ENCODE measurements at places on chromosomes 12 and 14. TPM values are rescaled to one million over a fixed set of nuclear protein-coding genes. Genes with fewer than 3 reads are reported as not detected.

CD69 gene
- total RNA-seq: 10.9 TPM

NINJ2 gene
- 6.2 TPM for total RNA-seq

- DNase-seq: no peak
Observed at GRCh38 chr14:91047174-91047753, 13.2 kb downstream of the RPS6KA5 start.

- DNase-seq: no peak
Observed at GRCh38 chr12:159156-159782, 54.7 kb downstream of the SLC6A12 start.

DNA sequence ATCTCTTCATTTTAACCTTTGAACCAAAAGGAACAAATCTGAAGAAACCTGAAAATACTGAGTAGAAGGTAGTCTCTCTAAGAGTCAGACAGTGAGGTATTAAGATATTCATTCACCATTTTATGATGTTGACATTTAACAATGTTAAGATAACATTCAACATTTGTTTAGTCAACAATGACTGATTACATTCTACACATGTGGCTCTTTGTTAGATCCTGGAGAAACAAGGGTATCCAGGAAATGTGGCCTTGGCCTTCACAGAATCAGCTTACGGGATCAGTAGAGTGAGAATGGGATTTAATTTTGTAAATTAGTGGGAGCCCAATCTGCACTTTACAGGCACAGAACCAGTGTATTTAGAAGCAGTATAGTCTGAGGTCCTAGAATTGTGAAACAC lies 355.5 kb downstream of the KCNH5 start:
- no peak for DNase-seq
